ENCODE measurements at places on chromosomes 2 and 18.

GRCh38 chr2:183519371-183520056 is 395.3 kb downstream of the NUP35 start:
- no peak for DNase-seq

DNA sequence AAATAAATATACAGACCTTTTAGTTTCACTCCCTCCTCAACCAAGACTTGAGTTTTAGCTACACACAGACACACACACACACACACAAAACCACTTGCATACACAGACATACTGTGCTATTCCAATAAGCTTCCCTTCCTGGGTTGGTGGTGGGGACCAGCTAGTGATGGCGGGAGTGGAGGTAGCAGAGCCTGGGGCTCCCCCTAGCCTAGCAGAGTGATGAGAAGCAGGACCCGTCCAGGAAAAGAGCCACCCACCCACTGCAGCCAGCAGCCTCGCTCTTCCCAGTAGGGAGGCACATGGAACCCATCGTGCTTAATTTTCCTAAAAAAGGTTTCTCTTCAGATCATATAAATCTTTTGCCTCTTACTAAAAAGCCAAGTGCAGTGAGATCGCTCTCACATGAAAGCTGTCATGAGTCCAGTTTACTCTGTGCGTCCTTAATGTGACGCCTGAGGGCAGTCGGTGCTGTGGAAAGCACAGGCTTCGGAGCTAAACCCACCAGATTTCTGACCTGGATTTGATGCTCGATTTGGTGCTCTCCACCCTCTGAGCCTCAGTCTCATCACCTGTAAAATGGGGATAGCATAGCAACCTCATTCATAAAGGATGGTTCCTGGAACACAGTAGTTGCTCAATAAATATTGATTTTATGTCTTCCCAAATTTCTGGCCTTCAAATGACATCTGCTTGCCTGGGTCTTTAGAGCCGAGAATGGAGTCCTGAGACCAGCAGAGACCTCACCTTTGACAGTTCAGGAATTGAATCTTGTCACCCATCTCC is 60.1 kb upstream of the YWHAQ start:
- no peak for DNase-seq

DNA sequence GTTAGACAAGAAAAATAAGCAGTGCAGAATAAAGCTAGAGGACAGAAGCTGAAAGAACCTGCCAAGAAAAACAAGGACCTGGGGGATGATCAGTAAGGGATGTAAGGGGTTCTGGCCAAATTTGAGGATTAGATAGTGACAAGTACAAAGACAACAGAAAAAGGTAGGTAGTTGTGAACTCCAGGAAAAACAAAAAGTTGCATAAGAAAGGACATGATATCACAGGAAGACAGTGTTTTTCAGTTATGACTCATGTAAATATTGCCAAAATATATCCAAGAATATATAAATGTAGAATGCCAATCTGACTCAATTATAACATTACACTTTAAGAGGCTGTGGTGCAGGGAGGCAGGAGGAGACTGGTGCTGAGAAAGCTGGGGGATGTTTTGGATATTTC is 209.8 kb upstream of the SH3BP4 start:
- no peak for DNase-seq

GRCh38 chr2:66569321-66569851 is 134.5 kb downstream of the MEIS1 start:
- DNase-seq: peak; percentile 30

- DNase-seq: no peak
Measured at GRCh38 chr18:78586586-78586985, 393.0 kb upstream of the SALL3 start.

- peak; percentile 85 for DNase-seq
Measured at GRCh38 chr2:196459539-196459938, 180.0 kb upstream of the CCDC150 start.

GRCh38 chr2:227310756-227311110 is 14.3 kb upstream of the MFF start:
- no peak for DNase-seq

DNA sequence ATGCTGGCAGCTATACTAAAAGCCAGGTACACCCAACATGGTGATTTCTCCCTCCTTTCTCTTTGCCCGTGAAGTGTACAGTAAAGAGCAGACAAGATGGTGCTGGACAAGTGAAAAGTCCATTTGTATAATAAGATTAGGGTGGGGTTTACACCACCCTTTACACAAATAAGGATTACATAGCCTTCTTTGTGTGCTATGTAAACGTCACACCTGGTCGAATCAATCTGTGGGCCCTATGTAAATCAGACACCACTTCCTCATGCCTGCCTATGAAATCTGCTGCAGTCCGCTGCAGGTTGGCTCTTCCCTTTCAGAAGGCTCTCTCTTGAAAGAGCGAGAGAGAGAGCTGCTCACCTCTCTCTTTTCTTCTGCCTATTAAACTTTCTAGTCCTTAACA is 1054.3 kb upstream of the SLC39A10 start:
- no peak for DNase-seq

GRCh38 chr18:61335684-61336555 is 2.7 kb downstream of the CDH20 start:
- DNase-seq: peak; percentile 30

GRCh38 chr2:158686210-158686691 is 108.9 kb upstream of the DAPL1 start:
- DNase-seq: peak; percentile 46

DNA sequence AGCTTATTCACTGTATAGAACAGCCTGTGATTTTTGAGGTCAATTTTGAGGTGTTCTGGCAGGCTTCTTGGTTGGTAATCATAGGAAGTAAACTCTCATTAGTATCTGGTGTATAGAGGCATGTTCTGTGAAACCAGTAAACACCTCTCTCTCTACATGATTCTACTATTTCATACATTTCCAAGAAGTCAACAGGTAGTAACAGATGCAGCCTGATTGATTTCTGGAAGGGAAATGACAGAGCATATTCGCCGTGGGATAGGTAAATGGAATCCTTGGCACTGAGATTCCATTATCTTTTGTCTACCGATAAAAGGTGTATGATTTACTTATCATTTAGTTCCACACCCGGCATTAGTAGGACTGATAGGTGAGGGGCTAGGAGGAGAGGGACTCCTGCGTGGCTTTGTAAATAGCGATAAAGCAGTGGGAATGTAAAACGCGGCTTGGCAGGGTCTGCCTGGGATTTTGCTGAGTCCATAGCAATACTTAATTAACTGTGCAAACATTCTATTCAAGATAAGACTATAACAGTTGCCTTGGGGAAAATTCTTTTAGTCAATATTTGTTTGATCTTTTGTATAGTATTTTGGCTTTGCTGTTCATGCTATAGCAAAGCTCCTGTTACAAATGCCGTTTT is 32.3 kb downstream of the LYPD6B start:
- DNase-seq: no peak

DNA sequence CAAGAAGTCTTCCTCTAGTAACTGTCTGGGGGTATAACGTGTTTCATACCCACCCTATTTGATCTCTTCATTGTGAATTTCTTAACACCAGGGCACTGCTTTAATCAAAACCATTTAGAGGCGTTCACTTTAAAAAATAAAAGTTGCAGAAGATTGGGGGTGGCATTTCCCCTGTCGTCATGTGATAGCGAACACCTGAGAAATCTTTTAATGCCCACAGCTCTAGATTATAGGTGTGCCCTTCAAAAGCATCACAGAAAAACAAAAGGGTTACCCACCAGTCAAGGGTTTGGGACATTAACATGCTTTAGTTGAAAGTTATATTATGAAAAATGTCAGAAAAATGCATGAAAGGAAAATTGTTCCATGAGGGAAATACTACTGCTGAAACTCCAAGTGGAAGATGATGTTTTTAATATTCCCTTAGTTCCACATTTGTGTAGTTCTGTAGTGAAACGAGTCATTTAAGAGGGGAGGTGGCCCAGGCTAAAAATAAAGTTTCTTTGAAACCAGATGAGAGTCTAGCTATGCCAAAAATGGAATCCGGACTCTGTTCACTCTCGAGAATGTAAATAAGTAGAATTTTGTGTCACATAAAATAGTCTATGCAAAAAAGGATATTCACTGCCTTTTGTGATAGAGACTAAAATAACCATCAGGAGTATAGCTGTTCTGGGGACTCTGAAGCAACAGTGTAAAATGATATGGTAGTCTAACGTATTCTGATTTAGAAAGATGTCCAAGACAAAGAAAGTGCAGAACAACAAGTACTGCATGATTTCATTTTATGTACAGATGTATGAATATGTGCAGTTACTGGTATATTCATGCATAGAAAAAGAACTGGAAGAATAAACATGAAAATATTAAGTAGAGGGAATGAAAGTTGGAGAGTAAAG is 95.3 kb downstream of the TMEM247 start:
- no peak for DNase-seq

- DNase-seq: no peak
Measured at GRCh38 chr18:39494211-39494896, 1928.8 kb upstream of the CELF4 start.

DNA sequence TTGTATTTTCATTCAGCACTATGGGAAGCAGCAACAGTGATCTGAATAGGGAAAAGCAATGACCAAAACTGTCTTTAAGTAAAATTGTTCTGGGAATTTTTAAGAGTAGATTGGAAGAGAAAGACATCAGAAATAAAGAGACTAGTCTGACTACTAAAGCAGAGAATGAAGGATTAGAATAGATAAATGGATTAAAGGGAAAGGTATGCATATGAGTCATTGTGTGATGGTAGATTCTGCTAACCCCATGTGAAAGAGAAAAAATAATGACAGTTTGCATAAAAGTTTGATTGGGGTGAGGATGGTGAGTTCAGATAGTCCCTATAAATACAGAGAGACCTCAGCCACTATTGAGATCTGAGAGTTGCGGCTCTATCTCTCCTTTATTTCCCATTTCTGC is 139.6 kb upstream of the DCC start:
- DNase-seq: no peak

- DNase-seq: no peak
Measured at GRCh38 chr18:42413870-42414269, 458.8 kb downstream of the PIK3C3 start.

GRCh38 chr2:98453531-98453930 is 8.9 kb downstream of the INPP4A start:
- no peak for DNase-seq

- no peak for DNase-seq
Measured at GRCh38 chr2:106054880-106055655, 139.0 kb downstream of the UXS1 start.

DNA sequence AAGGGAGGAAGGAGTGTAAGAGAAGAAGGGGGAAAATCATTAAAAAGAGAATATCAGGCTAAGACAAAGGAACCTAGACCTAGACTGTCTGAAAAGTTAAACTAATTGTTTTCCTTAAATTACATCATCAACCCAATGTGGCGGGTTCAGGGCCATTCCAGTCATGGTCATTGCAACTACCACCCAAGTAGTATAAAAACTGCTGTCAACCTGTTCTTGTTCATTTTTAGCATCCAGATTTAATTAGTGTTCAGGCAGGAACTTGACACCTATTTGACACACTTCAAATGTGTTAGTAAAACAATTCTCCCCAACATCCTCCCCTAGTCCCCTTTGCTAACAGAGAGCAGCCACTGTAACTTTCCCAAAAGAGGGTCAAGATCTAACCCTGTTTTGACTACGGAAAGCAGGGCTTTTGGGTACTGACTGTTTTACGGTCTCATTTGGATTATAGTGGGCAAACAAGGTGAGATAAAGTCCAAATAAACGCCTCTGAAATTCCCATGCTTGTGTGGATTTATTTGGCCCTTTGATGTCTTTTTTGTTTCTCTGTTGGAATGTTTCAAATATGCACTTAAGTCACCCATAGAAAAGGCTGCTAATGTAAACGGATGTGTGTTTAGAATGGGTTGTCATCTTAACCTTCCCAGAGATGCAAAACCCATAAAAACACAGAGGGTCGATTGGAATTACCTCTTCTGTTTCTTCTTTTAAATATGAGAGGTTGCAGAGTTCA is 19.3 kb upstream of the TANC1 start:
- DNase-seq: no peak

DNA sequence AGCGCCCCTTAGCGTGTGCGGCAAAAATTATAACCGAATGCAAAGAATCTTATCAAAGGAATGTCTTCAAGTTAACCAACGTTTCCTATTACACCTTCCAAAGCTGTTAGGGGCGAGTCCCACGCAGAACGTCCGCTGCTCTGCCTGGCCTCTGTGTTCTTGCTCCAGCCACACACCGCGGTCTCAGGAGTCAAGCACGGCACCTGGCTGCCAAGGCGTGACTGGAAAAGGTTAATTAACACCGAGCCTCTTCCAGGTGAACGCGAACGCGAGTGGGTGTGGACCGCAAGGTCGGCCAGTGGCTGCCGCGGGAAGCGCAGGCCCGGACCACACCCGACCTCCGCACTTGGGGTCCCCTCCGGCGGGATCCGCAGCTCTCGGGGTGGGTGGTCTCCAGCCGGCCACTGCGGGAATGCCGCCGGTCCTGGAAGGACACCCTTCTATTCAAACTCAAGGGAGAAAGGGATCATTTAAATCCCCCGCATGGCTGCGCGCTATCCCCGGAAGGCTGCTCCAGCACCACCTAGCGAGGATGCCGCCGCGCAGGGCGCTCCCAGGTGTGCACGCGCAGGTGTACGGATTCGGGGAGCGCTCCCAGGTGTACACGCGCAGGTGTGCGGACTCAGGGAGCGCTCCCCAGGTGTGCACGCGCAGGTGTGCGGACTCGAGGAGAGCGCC is 830 bp downstream of the CYB5A start:
- DNase-seq: peak; percentile 47

GRCh38 chr2:60958361-60958760 is 59.2 kb upstream of the PEX13 start:
- no peak for DNase-seq

- peak; percentile 62 for DNase-seq
Measured at GRCh38 chr2:191150600-191151330, at the start of gene STAT4. TSS of gene STAT4 (minus strand) at chr2:191150994. CDS start at chr2:191148203, 2,791 bp downstream.

DNA sequence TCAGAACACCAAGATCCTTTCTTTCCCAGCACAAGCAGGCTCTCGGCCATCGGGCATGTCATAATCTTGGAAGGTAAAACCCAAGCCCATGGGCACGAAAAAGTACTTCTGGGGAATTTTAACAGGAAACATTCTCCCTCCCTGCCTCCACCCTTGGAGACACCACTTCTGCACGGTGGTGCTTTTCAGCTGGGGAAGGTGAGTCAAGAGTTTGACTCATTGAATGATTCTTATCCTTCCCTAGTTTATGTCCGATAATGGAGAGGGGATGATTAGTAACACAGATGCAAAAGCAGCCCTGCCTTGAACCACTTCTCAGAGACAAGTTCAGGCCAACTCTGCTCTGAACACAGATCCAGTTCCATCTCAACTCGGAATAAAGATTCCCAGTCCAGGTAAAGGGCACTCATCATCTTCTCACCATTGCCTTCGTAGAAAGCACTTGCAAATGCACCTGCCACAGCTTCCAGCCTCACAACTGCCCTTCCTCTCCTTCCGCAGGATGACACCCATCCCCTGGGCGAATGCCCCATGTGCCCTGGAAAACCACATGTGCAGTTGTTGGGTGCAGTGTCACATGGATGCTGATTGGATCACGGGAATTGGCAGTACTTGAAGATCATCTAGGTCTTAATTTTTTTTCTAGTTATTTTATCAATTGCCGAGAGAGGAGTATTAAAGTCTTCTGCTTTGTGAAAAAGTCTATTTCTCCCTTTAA is 136.2 kb downstream of the PXDN start:
- DNase-seq: no peak

- peak; percentile 51 for DNase-seq
Measured at GRCh38 chr2:144426981-144427479, 92.9 kb downstream of the ZEB2 start.
